T-helper 17 cell (primary cell): ENCODE measurements at places on chromosomes 3 and 15.

DNA sequence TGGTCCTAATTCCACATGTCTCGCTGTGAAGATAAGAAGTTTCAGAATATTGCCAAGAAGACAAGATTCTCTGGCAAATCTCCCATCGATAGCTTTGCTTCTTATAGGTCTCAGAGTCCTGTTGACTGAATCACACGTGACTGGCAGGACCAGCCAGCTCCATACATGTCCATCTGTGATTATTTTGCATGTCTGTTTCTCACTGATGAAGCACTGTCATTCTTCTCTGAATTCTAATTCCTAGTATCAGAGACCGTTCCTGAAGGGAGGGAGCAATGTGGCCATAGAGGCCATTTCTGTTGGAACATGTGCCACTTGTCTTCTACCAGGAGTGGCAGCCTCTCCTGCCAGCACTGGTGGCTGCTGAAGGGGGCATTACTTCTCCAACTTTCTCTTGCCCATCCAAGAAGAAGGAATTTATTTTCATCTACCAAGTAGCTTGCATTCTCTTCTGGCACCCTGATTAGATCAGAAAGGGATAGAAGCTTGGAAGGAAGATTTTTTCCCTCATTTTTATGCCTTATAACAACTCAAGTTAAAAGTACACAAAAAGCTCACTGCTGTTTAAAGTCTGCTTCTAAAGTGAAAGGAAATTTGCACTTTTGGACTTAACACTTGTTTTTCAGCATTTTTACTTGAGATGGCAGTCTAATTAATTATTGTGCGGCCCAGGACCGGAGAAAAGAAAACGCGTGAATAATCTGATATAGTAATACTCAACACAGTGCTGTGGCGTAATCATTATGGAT, 115.8 kb downstream of the IQCH start:
- no peak for DNase-seq

DNA sequence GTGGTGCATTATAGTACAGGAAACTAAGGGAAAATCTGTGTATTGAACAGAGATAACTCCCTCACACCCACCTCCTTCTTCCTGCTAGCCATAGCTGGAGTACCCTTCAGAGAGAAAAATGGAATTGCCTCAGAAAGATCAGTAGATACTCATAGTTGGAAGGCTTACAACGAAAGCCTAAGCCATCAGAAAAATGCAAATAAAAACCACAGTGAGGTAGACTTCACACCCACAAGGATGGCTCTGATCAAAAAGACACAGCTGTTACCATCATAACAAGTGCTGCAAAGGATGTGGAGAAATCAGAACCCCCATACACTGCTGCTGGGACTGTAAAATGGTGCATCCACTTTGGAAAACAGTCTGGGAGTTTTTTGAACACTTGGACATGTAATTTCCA, 7.4 kb upstream of the DLG1 start:
- no peak for DNase-seq

GRCh38 chr15:48858401-48858800, 19.5 kb upstream of the EID1 start:
- DNase-seq = no peak

- DNase-seq = no peak
Measured at GRCh38 chr3:149215515-149215914, 6.1 kb downstream of the CP start.

GRCh38 chr3:160808838-160809237, 52.8 kb downstream of the PPM1L start:
- DNase-seq = no peak

DNA sequence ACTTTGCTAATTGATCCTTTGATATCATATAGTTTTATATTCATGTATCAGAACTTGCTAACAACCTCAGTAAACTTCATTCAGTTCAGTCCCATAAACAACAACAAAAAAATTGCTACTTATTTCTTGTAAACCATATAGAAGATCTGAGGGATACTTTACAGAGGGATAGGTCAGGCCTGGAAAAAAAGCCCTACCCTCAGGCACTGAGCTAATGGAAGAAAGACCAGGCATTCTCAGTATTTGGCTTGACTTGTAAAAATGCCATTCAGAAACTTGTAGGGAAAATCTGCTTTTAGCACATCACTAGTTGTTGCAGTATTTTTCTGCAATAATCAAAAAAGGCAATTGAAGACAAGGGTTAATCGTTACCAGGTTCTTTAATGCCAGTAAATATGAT, 33.1 kb downstream of the ARMC8 start:
- DNase-seq = no peak

GRCh38 chr3:34483311-34483887, 685.0 kb downstream of the PDCD6IP start:
- DNase-seq = no peak

GRCh38 chr3:48563382-48563918, at the start of gene UCN2:
Gene UCN2 (minus strand): TSS chr3:48563781. CDS start chr3:48563124, 657 bp downstream.
- no peak for DNase-seq

DNA sequence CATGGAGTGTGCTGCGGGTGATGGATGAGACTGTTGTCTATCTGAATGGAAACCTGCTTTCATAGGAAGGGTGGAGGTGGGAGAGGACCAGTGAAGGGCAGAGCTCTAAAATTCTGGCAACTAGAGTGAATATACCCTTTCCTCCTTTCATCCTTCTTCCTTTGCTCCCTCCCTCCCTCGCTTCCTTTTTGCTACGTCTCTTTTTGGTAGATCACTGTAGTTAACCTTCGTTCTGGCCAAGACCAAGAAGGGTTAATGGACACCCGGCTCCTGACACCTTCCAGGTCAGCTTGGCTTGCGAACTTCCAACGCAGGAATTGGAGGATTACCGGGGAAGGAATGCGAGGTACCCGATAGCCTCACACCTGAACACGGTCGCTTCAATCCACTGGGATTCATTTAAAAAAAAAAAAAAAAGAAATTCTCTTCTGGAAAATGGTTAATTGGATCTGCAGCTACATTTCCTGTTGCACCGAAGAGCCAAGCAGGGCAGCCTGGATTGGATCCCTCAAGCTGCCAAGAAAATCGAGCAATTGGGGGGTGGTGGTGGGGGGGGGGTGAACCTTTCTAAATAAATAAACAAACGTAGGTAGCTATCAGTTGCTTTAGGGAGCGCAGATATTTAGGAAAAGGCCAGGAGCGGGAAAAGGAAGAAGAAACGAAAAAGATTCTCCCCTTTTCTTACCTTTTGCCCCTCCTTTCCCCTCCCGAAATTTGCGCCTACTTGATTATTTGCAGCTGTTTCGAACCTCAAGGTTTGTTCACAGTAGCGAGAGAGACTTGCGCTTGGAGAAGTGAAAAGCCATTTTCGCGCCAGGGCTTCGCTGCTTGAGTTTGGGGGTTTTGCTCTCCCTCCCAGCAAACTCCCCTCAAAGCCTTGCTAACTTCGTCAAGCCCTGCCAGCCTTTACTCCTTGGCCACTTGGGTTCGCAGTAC, 9.5 kb upstream of the NR2F2 start:
- no peak for DNase-seq

DNA sequence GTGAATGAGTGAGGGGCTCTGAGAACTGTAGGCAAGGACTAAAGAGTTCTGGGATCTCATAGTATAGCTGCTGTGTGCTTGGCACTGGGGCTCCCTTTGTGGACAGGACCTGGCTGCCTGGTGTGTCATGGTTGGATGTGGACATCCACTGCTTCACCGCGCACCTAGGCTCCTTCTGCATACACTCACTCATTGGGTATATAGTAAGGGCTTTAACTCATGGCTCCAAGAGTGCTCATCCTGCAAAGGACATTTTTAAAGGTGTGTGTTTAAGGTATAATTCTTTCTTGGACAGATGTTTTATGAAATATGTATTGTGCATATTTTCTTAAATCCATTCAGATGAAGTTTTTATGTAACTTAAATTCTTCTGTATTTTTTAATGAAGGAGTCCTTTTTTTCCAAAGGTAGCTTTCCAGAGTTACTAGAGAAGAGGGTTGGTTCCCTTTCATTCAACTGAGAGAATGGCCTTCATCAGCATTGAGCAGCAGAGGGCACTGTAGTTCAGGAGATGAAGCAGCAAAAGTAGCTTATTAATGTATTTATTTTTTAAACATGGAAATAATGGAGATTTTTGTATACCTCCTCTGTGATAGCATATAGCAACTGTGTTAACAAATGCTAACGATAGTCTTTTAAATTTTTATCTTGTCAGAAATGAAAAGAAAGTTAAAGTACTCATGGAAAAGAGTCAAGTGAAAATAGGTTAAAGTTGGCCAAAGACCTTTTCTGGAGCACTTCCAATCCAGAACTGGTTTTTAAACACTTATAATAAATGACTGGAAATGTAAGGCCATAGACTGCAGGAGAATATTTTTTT, 25.2 kb downstream of the OXNAD1 start:
- no peak for DNase-seq

- no peak for DNase-seq
Measured at GRCh38 chr3:123395235-123395634, 53.7 kb downstream of the ADCY5 start.

- DNase-seq = no peak
Measured at GRCh38 chr15:26644948-26645347, 127.9 kb downstream of the GABRB3 start.

DNA sequence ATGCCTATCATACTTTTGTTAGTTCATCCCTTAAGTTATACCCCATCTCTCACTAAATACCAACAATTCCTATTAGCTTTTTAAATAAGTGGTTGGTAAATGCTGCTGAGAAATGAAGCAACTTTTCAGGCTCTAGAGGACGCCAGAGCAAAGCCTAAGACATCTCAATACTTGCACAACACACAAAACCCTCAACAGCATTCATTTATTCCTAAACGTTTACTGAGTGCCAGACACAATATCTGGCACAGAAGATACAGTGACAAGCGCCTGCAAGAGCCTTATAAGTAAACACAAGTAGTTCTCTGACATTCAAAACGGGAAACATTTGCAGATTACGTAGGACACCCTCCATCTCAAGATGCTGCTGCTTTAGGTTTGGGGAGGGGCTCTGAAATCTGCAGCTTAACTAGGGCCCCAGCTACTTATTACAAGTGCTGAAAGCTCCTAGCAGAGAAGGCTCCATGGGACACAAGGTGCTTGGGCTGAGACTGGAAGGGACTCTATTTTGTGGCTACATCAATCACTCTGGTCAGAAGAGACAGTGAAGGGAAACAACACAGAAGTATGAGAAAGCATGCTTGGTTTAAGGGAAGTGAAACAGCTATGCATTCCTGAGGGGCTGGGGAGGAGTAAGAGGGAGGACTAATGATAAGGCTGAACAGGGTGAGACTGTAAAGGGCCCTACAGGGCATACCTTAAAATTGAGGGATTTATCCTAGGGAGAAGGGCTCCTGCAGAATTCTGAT, 311.3 kb downstream of the PLCL2 start:
- no peak for DNase-seq

DNA sequence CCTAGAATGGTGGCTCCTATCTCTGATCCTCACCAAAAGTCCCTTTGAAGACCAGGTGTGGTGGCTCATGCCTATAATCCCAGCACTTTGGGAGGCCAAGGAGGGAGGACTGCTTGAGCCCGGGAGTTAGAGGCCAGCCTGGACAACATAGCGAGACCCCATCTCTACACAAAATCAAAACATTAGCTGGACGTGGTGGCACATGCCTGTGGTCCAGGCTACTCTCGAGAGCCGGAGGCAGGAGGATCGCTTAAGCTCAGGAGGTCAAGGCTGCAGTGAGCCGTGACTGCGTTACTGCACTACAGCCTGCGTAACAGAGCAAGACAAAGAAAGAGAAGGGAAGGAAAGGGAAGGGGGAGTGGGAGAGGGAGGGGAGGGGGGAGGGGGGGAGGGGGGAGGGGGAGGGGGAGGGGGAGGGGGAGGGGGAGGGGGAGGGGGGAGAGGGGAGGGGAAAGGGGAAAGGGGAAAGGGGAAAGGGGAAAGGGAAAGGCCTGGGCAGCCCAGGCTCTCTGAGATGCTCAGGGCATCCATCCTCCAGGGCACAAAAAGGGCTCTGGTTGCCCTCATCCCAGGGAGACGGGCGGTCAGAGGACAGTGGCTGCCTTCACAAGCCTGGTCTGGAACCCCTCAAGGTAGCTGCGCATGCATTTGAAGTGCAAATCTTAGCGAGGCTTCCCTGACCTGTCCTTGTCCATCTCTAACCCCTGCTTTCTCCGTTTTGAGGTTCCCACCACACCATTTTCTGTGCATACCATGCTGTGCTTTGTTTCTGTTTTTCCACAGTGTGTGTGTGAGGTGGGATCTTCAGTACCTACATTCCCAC, 76.1 kb downstream of the LDHAL6B start:
- no peak for DNase-seq

GRCh38 chr3:37383323-37383722, 208.9 kb upstream of the LRRFIP2 start:
- DNase-seq = no peak

DNA sequence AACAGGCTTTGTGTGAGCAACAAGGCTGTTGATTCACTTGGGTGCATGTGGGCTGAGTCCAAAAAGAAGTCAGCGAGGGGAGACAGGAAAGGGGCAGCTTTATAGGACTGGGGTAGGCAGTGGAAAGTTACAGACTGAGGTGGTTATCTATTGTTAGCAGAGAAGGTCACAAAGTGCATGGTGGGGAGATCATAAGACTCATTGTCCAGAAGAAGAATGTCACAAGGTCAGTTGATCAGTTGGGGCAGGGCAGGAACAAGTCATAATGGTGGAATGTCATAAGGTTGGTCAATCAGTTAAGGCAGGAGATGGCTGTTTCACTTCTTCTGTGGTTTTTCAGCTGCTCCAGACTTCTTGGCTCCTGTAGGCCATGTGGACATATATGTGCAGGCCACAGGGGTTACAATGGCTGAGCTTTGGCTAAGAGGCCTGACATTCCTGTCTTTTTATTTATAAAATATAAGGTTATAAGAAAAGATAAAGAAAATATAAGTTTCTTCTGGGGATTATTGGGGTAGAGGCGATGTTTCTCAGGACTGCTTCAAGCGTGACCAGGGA, 69.5 kb upstream of the SNTN start:
- DNase-seq = no peak

DNA sequence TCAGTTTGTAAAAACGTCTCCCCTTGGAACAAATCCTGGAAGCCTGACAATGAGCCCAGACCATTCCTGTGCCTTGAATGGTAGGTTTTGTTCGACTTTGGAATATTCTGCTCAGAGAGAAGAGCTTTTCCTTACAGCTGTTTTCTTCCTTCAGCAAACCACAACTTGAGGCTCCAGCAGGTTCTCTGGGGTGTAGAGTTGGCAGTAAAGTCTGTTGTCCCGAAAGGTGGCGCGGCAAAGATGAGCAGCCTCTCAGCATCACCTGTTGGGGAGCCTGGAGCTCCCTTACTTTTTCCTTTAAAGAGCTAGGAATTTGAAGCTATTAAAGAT, 65.4 kb downstream of the BOC start:
- no peak for DNase-seq

GRCh38 chr3:127457546-127458145, 132.9 kb downstream of the TPRA1 start:
- no peak for DNase-seq

DNA sequence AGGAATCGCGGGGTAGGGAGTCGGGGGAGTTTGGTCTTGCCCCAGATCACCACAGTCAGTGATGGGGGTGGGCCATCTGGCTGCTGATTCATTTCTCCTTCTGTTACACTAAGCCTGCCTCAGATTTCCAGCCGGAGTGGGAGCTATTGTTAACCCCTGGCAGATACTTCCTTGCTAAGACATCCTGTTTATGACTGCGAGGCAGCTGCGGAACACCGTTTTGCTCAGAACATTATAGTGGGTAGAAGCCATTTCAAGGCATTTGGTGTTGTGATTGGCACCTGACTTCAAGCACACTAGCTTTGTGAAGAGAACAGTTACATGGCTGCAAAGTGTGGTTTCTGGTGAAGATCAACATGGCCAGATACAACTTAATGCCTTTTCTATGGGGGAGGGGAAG, 73.8 kb downstream of the FLNB start:
- DNase-seq = no peak
